Natural killer cell treated with Interleukin-12 subunit alpha and Interleukin-12 subunit beta and Interleukin-15 and Interleukin-18, amount 100 ng/mL, for 72 hours (primary cell): ENCODE measurements at places on chromosomes 12 and 14.

GRCh38 chr12:113086249-113087164 is 30.0 kb downstream of the DTX1 start:
- DNase-seq: no peak

DNA sequence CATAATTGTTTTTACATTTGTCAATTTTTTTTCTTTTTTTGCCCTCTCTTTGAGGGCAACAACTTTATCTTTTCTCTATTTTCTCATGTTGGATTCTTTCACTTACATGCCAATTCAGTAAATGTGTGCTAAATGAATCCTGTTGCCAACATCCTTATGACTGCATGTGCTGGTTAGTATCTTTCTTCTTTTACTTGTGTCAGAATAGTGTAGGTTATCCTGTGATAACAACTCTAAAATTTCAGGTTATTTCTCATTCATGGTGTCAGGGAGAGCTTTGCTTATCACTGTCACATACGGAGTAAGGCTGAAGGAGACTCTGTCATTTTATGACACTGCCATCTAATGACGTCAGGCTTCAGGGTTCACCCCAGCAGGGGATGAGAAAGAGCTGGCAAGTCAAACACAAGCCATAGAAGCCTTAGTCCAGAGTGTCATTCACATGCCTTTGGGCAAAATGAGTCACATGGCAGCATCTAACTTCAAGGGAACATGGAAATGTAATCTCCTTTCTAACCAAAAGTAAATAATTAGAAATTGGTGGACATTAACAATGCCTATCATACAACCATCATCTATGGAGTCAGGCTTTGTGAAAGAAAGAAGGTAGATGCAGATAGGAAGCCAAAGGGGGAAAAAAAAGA is 242.5 kb upstream of the ATP2B1 start:
- no peak for DNase-seq

GRCh38 chr12:44627387-44628166 is 248.5 kb downstream of the NELL2 start:
- no peak for DNase-seq

GRCh38 chr14:75373133-75373532 is 54.7 kb upstream of the JDP2 start:
- no peak for DNase-seq

DNA sequence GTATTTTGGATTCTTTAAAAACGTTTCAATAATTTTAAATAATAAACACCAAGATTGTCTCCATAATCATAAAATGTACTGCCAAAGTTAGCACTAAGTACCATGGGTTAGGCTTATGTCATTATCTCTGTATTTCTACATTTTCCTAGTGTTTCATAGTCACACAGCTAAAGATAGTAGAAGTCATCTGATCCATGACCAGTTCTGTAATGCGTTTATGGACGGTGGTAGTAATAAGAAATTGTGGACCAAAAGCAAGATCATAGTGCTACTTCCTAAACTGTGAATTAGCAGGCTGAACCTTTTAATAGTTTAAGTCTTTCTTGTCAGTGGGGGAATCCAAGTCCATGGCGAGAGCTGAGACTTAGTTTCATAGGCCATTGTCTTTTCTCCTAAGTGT is 142.1 kb downstream of the AKAP6 start:
- DNase-seq: no peak

DNA sequence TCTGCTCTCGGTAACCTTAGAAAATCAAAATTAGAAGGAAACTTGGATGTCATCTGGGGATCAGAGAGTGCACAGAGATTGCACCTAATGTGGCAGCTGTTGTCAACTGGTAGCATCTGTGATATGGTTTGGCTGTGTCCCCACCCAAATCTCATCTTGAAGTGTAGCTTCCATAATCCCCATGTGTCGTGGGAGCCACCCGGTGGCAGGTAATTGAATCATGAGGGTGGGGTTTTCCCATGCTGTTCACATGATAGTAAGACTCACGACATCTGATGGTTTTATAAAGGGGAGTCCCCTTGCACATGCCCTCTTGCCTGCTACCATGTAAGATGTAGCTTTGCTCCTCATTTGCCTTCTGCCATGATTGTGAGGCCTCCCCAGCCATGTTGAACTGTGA is 127.7 kb upstream of the SRRM4 start:
- DNase-seq: no peak
